ENCODE measurements at places on chromosomes 2 and 18.
A peak's percentile ranks its signal among the peaks of the same experiment; 100 is the strongest.

GRCh38 chr2:96107708-96108065 is 8.7 kb downstream of the ADRA2B start:
- DNase-seq = no peak

- no peak for DNase-seq
These were observed 124.7 kb upstream of the LRRTM1 start for GRCh38 chr2:80429251-80429650.

DNA sequence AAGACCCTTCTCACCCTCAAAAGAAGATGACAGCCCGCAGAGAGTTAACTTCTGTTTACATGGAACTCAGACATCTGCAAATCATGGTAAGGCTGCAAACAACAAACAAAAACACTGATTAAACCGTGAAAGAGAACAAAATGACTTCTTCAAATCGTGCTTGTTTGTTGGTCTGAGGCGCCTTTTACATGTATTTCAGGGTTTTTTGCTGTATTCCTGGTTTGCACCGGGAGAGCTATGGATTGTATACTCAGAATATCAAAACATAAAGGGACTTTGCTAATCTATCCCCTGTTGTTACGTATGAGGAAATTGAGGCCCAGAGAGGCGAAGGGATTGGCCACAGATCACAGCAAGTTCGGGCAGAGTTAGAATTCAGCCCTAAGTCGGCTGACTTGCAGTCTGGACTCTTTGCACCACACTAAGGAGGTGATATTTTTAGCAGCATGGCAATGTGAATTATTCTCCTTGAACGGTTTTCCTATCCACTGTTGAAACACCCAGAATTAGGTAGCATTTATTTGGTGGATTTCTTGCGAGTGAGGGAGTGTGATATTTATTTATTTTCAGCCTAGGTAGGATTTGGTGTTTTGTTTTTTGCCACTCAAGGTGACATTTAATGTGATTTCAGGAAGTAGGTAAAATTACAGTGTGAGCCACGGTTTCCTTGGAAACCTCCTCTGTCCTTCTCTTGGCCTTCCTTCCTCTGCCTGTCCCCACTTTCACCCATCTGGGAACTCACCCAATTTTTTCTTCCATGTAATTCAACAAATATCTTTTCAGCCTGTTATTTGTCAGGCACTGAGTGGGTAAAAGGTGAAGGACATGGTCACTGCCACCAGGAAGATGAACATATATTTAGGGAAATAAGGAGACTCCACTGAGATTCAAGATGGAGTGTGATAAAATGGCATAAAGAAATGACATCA is 980 bp upstream of the PDE6D start:
- DNase-seq = no peak

GRCh38 chr18:21242141-21242779 is at the start of gene GREB1L:
TSS of gene GREB1L (plus strand) at chr18:21242232. CDS start at chr18:21383519, 141,287 bp downstream.
- peak; percentile 75 for DNase-seq

GRCh38 chr2:119650846-119651370 is 28.1 kb upstream of the TMEM177 start:
- DNase-seq = no peak

DNA sequence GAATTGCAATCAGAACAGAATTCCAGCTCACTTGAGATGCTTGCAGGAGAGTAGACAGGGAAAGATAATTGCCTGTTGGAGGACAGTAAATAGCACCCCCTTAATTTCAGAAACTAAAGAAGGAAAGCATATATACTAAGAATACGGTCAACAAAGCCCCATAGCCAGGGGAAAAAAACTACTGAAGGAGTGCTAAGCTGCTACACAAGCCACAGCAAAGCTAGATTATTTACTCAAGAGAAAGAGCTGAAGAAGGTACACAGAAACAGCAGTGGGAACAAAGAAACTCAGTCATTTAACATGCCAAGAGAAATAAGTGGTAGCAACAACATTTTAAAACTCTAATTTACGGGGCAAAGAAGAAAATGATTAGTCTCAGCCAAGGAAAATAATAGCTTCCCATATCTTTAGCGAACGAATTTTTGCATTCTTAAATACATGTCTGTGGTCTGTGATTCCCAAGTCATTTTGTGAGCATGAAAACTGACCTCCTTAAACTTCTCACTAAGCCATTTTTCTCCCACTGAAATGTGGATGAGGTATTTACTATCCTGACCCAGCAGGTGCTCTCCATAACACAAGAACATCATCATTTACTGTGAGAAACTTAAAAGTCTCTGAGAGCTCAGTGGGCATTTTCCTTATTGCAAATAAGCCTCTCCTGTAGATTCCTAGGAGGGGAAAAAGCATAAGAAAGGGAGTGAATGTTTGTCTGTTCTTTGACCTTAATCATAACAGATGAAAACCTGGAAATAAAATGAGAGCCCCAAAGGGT is 196.0 kb downstream of the PAX3 start:
- no peak for DNase-seq

GRCh38 chr2:85457877-85458316 is 39.4 kb downstream of the SH2D6 start:
- peak; percentile 42 for DNase-seq

GRCh38 chr2:228690681-228691080 is 509.2 kb upstream of the SPHKAP start:
- no peak for DNase-seq

- DNase-seq = no peak
These were observed 1474.1 kb upstream of the SLC39A10 start for GRCh38 chr2:194182888-194183287.

GRCh38 chr2:99825630-99826029 is 316.8 kb downstream of the AFF3 start:
- no peak for DNase-seq

DNA sequence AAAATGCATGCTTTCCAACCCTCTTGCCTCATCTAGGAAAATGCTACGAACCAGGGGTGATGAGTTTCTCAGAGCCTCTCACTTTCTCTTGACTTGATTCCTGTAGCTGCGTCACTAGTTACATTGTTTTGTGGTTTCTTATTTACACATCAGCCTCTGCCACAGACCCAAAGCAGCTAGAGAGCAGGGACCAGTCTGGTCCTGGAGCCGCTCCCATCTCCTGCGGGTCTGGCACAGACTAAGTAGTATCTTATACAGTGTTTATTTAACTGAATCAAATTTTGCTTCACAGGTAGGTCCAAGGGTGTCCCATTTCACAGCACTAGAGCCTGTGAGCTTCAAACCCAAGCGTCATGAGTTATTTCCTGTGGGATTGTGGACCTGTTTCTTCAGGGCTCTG is 310.5 kb downstream of the MYCN start:
- DNase-seq = peak; percentile 46

All from urothelium cell line (cell line).